ENCODE measurements at places on chromosomes 12 and 14. TPM values are rescaled to one million over a fixed set of nuclear protein-coding genes. Genes with fewer than 3 reads are reported as not detected.

Gene CCDC198
- not detected for polyA plus RNA-seq

DNA sequence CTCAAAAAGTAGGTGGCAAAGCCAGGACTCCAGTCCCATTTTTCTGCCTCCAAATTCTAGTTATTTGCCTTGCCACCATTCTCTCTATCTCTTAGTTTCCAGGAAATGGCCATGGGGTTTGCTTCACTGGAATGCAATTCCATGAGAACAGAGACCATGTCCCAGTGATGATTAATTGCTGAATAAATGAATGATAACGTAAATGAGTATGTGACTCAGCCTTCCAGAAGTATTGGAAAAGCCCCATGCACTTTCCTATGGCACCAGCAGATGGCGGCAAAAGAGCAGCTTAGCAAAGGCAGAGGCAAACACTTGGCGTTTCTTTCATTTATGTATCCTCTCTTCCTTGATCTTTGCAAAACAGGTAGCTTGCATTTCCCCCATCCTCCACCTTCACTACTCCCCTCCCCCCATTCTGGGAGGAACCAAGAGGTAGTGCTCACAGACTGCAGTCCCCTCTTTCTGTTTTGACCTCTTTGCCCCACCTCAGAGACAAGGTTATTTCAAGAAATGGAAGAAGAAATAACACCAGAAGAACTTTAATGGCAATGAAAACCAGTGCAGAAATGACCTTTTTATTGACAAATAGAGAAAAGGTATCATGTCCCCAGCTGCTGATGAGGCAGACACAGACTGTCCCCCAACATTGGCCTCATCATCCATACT lies 21.3 kb downstream of the TBX3 start:
- DNase-seq = peak; percentile 77

DNA sequence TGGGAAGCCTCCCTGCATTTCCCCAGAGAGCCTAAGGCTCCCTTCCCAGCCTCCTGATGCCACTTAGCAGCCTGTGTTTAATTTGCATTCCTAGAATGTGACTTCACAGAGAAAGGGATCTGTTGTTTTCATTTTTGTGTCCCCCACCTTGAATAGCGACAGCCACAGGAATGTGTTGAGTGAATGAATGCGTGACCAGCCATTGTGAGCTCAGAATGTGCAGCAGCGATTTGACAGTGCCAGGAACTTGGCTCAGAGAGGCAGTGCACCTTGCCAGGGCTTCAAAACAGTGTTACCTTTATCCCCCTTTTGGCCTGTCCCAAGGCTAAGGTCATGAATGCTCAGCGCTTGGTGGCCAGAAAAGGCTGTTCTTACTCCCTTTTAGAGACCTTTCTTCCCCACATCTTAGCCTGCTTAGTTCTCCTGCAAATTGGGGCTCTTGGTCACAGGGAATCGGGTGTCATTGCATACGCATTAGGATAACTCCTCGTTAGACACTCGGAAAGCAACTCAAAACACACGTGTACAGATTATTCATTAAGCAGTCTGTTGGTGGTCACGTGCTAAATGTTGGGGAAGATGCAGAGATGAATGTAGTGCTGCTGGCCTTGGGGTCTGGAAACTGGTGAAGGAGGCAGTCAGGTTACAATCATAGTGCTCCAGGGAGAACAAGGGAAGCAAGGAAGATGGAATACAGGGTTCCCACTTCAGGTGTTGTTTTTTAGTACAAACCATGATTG lies 9.8 kb downstream of the NTF3 start:
- no peak for DNase-seq

DNA sequence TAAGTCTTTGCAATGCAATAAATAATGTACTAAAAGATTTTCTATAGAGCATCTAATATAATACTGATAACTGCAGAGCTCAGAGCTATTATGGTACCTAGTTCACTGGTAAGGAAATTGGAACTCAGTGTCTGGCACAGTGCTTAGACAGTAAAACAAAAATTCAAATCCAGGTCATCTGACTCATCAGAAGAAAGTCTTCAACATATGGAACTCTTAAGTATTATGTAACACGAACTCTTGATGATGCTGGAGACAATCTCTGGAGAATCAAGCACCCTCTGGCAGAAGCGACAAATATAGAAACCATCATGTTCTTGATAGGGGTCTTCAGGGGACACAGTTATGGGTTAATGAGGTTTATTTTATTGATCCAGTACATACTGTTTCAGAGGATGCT lies 37.3 kb upstream of the TRHDE start:
- no peak for DNase-seq

Gene TRIM9
- 0.04 TPM for polyA plus RNA-seq

Gene DNAJC22
- polyA plus RNA-seq = not detected

Gene KRT5
- 14,274 TPM for polyA plus RNA-seq

- DNase-seq = no peak
Observed at GRCh38 chr14:105537580-105538474, 11.4 kb downstream of the TMEM121 start.

Gene KRAS
- polyA plus RNA-seq = 26.1 TPM

- DNase-seq = no peak
Observed at GRCh38 chr12:48795550-48796455, 6.9 kb upstream of the ADCY6 start.

DNA sequence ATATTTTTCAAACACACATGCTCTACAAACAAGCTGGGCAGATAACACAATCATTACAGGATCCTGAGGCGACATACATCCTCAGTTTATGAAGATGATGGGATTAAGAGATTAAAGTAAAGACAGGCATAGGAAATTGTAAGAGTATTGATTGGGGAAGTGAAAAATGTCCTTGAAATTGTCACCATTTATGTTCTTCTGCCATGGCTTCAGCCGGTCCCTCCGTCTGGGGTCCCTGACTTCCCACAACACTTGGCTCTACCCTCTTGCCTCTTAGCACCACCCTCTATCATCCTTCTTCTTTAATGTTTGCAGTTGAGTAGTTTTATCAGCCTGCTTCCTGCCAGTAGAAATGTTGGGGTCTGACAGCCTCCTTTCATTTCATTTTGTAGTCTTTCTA lies 244.4 kb downstream of the DAD1 start:
- no peak for DNase-seq

DNA sequence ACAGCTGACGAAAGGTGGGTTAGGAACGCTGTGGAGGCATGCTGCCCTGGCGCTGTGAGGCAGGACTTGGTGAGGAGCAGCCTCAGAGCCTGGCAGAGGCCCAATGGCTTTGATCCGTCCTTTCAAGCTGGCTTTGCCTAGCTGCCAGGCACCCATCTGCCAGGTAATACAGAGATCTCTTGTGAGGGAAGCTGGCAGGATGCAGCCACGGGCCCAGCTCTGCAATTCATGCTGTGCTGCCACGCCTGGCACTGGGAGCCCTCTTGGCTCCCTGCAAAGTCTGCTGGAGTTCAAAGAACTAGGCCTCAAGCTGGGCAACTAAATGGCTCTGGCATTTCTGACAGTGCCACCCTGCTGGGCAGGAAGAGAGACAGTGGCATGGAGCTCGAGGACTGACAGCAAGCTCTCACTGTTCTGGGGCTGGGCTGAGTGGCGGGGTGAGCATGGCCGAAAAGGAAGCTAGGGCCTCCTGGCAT lies 18.7 kb downstream of the IQSEC3 start:
- no peak for DNase-seq

DNA sequence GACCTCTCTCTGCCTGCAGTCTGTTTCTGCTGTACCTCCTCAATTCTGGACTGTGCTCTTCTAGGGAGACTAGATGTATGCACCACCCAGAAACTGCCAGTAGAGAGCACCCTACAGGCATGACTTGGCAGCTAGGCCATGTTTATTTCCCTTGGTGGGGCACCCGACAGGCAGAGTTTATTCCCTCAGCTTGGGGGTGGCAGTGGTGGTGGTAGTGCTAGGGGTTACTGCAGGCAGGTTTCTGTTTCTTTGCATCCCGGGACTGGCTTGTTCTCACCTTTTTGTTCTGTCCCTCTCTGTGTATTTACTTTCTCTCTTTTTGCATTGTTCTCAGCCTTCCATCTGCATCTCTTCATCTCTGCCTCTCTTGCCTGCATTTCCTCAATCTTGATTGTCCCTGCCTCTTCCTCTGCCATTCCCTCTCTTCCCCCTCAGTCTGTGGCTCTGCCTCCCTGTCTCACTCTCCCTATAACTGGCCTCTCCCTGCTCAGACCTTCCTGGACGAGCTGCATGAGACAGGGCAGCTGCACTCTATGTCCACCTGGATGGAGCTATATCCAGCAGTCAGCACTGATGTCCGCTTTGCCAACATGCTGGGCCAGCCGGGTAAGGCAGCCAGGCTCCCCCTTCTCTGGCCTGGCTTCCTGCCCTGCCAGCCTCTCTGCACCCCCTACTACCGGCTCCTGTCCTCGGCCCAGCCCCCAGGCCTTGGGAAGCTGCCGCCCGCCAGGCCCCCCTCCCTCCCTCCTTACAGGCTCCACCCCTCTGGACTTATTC lies 13.8 kb downstream of the PRPF40B start:
- no peak for DNase-seq

GRCh38 chr12:3204730-3205531 lies 127.8 kb downstream of the TSPAN9 start:
- DNase-seq = no peak

DNA sequence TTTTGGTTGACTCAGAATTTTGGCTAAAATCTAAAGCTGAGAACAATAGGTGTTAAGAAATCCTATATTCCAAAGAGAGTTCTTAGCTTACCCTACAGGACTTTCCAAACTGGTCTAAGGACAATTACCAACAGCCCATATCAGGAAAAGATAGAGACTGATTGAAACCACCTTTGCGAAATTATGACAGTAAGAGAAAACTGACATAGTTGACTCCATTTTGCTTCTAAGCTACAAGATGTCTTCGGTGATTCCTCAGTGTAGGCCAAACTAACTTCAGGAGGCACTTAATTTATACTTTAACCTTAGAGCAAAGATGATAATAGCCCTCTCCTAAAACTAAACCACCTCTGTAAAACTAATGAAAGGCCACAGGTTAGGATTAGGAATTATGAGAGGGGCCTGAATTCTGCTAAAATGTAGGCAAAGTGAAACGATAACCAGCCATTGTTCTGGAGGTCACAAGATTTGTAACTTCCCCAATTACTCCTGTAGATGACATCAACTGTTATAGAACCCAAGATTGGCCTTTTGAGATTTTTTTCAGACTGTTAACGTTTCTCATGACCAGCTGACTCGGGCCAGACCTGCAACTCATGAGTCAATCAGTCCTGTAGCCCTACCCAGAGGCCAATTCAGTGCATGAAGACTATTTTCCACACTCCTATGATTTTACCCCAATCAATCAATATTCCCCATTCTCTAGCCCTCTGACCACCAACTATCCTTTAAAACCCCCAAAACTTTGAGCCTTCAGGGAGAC lies 43.0 kb downstream of the KLRG1 start:
- DNase-seq = no peak

Gene TAS2R30
- 0.03 TPM for polyA plus RNA-seq

GRCh38 chr14:92475451-92476187 lies 38.0 kb upstream of the RIN3 start:
- no peak for DNase-seq

Gene GPR84
- 0.12 TPM for polyA plus RNA-seq

DNA sequence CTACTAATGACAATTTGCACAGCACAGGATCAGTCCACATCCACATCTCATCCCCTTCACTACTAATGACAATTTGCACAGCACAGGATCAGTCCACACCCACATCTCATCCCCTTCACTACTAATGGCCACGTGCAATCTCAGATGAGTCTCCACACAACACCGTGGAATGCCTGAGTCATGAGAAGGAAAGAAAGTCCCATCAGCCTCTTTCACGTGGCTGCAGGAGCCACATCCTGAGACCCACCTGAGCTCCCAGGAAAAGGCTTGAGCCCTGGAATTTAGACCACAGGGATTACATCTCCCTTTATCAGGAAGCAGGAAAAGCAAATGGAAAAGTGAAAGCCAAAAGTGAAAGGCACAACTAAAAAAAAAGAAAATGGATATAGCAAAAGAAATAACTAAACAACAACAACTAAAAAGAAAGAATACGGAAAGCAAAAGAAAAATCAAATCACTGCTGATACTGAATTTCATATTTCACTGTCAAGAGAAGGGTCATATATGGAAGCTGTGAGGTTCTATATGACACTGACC lies 1300.5 kb downstream of the TMEM121 start:
- DNase-seq = no peak

Gene RIMKLB
- polyA plus RNA-seq = 31.6 TPM

Gene CCDC196
- polyA plus RNA-seq = not detected

Gene ANO2
- polyA plus RNA-seq = 0.14 TPM

DNA sequence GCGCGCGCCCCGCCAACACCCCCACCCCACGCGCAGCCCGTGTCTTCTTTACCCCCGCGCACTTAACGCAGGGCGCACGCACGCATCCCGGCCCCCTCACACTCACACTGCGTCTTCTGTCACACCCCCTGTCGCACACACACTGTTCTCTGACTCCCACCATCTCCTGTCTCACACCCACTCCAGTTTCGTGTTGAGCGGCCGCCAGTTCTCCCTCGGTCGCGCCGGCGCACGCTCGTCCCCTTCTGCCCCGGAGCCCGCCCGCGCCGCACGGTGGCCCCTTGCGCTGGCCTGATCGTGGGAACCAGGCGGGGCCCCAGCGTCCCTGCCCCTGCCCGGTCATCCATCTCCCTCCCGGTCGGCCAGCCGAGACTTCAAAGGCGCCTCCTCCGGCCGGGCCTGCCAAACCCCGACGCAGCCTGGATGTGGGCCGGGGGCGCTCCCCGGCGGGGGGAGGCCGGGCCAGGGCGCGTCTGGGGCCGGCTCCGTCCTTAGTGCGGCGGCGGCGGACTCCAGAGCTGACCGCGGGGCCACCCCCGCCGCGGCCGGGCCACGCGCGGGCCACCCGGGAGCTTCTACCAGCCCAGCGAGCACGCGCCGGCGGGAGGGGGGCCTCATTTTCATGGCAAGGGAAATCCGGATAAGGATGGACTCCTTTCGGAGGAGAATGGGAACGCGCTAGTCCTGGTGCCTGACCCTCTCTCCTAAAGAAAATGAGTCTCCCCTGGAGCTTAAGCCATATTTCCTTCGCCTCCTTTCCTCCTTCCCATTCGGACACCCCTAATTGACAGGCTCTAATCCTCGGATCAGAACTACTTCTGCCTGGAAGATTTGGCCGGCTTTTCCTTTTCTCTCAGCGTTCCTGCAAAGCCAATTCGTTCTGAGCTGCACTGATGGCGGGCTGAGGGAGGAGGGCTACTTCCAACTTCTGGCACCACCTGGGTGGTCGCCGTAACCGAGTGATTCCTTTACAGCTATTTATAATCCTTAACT lies 82.0 kb upstream of the HMGA2 start:
- no peak for DNase-seq

DNA sequence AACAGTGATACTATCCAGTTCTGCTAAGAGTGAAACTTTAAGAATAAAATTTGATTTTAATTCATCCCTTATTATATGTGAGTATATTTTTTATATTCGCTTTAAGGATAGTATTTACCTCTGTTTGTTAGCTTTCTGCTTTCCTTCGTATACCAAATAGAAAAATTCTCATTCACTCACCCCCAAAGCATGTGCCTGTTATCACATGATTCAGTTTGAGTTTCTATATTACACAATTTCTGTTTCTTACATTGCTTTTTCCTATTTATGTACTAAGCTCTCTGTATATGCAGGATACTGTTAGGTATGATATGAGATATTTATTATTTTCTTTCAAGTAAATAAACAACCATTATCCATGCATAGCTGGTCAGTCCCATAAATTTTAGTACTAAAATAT lies 275.2 kb downstream of the FBXL14 start:
- no peak for DNase-seq

All from keratinocyte (primary cell).